Activated naive CD4-positive, alpha-beta T cell treated with anti-CD3 and anti-CD28 coated beads for 36 hours (primary cell): ENCODE measurements at places on chromosomes 3 and 15. TPM values are rescaled to one million over a fixed set of nuclear protein-coding genes. Genes with fewer than 3 reads are reported as not detected.

The TYRO3 gene
- 3.7 TPM for total RNA-seq

The IGSF10 gene
- total RNA-seq = not detected

The DPH6 gene
- 20.5 TPM for total RNA-seq

The RFT1 gene
- 29.9 TPM for total RNA-seq

The FAM107A gene
- total RNA-seq = not detected

The DMXL2 gene
- 10.0 TPM for total RNA-seq

DNA sequence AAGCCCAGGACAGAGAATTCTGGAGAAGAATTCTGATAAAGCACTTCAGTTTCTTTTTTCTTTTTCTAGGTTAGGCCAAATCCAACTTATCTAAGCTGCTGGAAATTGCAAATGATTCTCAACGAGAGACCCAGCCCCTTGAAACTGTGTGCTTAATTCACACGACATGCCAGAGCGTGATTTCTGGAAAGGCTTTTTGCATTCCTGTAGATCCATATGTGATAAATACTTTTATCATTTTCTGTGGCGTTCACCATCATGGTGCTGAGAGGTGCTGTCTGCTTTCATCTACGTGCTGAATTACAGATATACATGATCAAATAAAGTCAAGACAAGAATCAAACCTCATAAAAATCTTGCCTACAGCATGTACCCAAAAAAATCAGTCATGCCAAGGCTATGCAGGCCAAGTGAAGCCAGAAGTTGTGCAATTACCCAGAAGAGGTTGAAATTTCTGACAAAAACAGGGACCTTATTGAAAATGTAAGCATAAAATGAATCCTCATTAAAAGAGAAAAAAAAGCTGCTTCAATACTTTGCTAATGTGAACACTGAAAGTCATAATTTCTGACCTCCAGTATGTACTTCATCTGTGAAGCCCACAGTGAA, 10.8 kb upstream of the MEF2A start:
- no peaks in the 10 kb centered on the region for H3K36me3 ChIP-seq
- DNase-seq = no peak
- H3K27ac ChIP-seq = no peak overlapping the region
- peaks cover 4% of the 10 kb centered on the region for H3K4me1 ChIP-seq
- no peaks in the 10 kb centered on the region for H3K27me3 ChIP-seq
- no peak overlapping the region for H3K4me3 ChIP-seq

DNA sequence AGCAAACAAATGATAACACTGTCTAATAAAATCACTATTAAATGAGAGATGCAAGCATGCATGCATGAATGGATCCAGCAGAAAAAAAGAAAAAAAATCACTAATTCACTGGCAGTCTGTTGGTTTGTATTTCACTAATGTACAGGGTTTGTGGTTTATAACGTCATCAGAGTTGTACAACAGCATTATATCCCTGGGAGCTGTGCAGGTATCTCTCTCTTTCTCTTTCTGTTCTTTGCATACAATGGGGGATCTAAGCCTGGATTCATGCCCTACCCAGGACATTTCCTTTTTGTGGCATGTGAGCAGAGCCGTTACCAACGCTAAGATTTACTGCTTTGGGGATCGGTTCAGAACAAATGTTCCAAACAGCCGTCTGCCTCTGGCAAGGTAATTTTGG, 229.5 kb downstream of the SOX2 start:
- H3K27me3 ChIP-seq = peaks cover 4% of the 10 kb centered on the region
- no peak for DNase-seq
- no peak overlapping the region for H3K27ac ChIP-seq
- no peak overlapping the region for H3K4me3 ChIP-seq

GRCh38 chr3:22115581-22115980, 364.6 kb upstream of the ZNF385D start:
- H3K36me3 ChIP-seq = no peaks in the 10 kb centered on the region
- H3K4me3 ChIP-seq = no peak overlapping the region
- H3K27ac ChIP-seq = no peak overlapping the region
- no peak for DNase-seq
- no peaks in the 10 kb centered on the region for H3K27me3 ChIP-seq

DNA sequence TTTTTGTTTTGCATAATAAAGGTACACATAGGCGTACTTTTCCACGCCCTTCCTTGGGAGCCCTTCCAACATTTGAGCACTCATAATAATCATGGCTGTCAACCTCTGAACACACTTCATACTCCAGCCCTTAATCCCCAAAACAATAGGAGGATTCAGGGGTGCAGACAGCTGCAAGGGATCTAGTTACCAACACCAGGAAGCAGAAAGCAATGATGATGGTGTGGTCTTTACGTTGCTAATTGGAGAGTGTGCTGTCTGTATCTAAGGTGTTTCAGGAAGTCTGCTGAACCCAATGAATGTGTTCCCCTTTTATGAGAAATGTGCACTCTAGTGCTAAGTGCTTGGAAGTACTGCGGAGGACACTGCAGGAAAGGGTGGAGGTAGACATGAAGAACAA, 60.3 kb upstream of the PDZRN3 start:
- no peaks in the 10 kb centered on the region for H3K27me3 ChIP-seq
- no peak overlapping the region for H3K27ac ChIP-seq
- no peak for DNase-seq
- H3K4me1 ChIP-seq = no peaks in the 10 kb centered on the region
- no peak overlapping the region for H3K4me3 ChIP-seq

DNA sequence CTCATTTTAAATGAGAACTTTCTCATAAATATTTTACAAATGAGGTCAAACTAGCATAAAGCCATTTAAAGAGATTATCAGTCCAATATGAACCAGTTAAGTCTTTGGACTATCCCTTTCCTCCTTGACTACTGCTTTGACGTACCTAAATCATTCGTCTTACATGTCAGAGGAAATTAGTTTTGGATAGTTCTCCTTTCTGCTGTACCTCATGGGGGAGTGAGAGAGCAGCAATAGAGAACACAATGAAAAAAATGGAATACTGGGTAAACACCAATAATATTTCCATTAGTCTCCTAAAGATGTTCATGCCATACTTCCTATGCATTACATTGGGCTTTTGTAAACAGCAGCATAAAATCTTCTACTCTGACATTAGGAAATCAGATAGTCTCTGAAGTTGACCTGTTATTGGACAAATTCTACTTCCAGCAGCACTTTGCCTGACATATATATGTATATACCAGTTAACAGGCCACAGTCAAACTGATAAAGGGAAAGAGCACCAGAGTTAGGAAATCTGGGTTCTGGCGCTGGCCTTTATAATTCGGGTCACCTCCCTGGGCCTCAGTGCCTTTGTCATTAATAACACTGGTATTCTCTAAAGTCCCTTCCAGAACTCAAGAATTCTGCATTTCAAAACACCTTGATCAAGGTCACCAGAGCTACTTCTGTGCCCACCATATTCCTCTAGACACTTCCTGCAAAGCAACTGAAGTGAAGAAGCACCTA, 26.8 kb downstream of the TIMMDC1 start:
- no peaks in the 10 kb centered on the region for H3K4me1 ChIP-seq
- no peak for DNase-seq
- H3K36me3 ChIP-seq = peaks cover 32% of the 10 kb centered on the region
- no peaks in the 10 kb centered on the region for H3K27me3 ChIP-seq
- no peak overlapping the region for H3K4me3 ChIP-seq
- H3K27ac ChIP-seq = no peak overlapping the region

DNA sequence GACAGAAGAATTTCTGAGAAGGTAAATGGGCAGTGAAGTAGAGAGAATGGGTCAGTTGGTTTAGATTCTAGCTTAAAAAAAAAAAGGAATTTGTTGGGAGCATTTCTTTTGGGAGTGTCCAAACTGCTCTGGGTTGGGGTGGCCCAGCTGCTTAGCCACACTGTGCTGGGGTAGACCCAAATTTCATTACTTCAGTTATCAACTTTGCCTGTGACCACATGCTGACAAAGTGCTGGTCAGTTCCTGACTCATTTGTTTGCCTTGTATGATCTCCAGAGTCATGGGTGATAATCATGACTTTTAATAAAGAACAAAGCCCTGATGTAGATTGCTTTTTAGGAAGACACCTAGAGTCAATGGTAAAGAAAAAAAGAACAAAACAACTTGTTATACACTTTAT, 121.5 kb upstream of the FGF7 start:
- peaks cover 54% of the 10 kb centered on the region for H3K36me3 ChIP-seq
- no peaks in the 10 kb centered on the region for H3K27me3 ChIP-seq

DNA sequence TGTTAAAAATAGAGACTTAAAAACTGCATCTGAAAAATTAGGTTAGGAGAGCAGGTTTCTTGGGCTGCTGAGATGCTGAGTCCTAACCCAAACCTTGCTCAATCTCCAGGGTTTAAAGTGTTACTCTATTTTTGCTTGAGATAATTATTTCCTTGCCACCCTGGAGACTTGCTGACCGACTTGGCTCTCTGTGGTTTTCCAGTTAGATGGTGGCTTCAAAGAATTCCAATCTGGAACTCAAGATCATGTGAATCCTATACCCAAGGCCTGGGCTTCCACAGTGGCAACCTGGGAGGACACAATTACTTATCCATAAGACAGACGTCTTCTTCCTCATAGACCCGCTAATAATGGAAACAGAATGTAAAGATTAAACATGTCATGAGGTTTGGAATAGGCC, 47.7 kb downstream of the SUMF1 start:
- no peak for DNase-seq
- no peaks in the 10 kb centered on the region for H3K27me3 ChIP-seq
- H3K4me1 ChIP-seq = peaks cover 10% of the 10 kb centered on the region
- H3K4me3 ChIP-seq = no peak overlapping the region

GRCh38 chr3:66418475-66418931, 82.3 kb downstream of the LRIG1 start:
- peaks cover 36% of the 10 kb centered on the region for H3K36me3 ChIP-seq
- no peak overlapping the region for H3K27ac ChIP-seq
- no peak for DNase-seq
- peaks cover 8% of the 10 kb centered on the region for H3K4me1 ChIP-seq

DNA sequence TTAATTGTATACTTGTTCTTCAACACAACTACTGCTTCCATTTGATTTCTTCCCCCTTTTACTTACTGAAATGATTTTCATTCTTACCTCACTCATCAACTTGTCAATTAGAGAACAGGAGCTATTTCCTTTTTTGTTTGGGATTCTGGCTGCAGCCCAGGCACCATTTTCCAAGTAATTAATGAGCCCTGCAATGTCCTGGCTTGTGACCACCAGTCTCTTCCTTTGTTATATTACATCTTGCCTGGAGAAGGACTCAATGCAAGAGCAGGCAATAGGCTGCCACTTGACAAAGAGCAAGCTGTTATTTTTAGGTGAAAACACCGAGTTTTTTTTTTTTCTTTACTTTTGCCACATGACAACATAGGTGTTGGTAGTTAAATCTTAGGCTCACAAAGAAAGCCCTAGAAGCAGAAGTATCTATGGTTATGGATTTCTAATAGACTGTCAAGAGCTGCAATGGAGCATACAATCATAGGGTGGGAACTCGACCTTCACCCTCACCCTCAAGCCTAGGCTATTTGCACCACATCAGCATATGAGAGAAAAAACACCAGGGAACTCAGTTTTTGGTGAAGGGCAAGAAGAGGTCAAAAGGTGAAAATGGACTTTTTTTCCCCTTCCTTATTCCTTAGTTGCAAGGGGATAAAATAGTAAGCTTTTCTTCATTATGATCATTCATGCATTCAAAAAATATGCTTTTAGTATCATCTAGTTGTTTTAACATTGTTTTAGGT, 114.9 kb downstream of the TNIK start:
- H3K4me3 ChIP-seq = no peak overlapping the region
- DNase-seq = no peak
- H3K27ac ChIP-seq = no peak overlapping the region
- H3K4me1 ChIP-seq = peaks cover 50% of the 10 kb centered on the region
- peaks cover 26% of the 10 kb centered on the region for H3K36me3 ChIP-seq

GRCh38 chr3:128786434-128787020, 60.5 kb downstream of the RAB7A start:
- peak overlapping the region; percentile 99 for H3K27ac ChIP-seq
- H3K4me1 ChIP-seq = peaks cover 95% of the 10 kb centered on the region
- no peak for DNase-seq
- peaks cover 4% of the 10 kb centered on the region for H3K36me3 ChIP-seq
- no peak overlapping the region for H3K4me3 ChIP-seq

GRCh38 chr15:81869161-81869954, 176.5 kb downstream of the MEX3B start:
- no peak for DNase-seq
- H3K27ac ChIP-seq = no peak overlapping the region
- no peaks in the 10 kb centered on the region for H3K27me3 ChIP-seq
- H3K4me1 ChIP-seq = no peaks in the 10 kb centered on the region
- H3K36me3 ChIP-seq = no peaks in the 10 kb centered on the region

GRCh38 chr3:14317057-14317553, 85.3 kb upstream of the SLC6A6 start:
- H3K27me3 ChIP-seq = peaks cover 2% of the 10 kb centered on the region
- no peaks in the 10 kb centered on the region for H3K4me1 ChIP-seq
- H3K27ac ChIP-seq = no peak overlapping the region
- no peak for DNase-seq
- no peaks in the 10 kb centered on the region for H3K36me3 ChIP-seq

GRCh38 chr3:141330235-141330634, 38.1 kb upstream of the ZBTB38 start:
- H3K4me3 ChIP-seq = no peak overlapping the region
- H3K4me1 ChIP-seq = peaks cover 13% of the 10 kb centered on the region
- no peaks in the 10 kb centered on the region for H3K36me3 ChIP-seq
- H3K27me3 ChIP-seq = no peaks in the 10 kb centered on the region

DNA sequence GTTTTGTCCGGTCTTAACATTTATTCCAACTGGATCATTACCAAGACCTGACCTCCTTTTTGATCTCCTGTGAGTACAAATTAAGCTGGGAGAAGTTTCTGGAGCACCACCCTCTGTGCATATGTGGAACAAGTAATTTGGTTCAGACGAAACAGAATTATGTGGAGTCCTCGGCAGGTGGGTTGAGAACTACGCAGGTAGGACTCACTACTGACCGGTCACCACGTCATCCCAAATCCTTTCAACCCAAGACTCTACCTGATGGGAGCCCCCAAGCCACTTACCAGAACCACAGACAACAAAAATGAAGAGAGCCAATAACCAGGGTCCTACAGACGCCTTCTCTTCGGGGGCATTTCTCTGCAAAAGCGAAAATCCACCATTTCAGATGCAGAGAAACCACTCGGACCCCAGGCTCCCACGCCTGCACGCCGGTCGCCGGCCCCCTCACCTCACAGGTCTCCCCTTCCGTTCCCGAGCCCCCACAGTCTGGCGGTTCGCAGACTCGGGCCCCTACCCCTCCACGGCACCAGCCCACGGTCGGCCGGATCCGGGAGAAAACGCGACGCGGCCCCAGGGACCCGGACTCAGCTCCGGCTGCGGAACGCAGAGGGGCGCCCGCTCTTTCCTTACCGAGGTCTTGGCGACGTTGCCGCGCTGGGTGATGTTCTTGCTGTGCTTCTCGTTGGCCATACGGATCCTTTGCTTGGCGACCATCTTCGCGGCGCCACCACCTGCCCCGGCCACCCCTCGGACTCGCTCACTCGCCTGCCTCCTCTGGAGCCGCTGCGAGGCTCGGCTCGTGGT, 674 bp downstream of the SERP1 start:
- peak overlapping the region; percentile 95 for H3K27ac ChIP-seq
- H3K36me3 ChIP-seq = peaks cover 45% of the 10 kb centered on the region
- H3K4me3 ChIP-seq = peak overlapping the region; percentile 97
- DNase-seq = peak; percentile 57
- peaks cover 68% of the 10 kb centered on the region for H3K4me1 ChIP-seq

- no peak overlapping the region for H3K4me3 ChIP-seq
- no peak overlapping the region for H3K27ac ChIP-seq
- H3K27me3 ChIP-seq = peaks cover 5% of the 10 kb centered on the region
- no peaks in the 10 kb centered on the region for H3K4me1 ChIP-seq
- no peak for DNase-seq
Measured at GRCh38 chr3:9623148-9623547, 26.2 kb upstream of the MTMR14 start.
